Stimulated activated CD8-positive, alpha-beta memory T cell treated with anti-CD3 and anti-CD28 coated beads, Interleukin-12 subunit alpha, Interleukin-12 subunit beta, amount 100 ng/mL, for 4 hours (primary cell): ENCODE measurements at places on chromosomes 13 and 19.

GRCh38 chr13:66077132-66077689 is 1152.9 kb downstream of the PCDH9 start:
- DNase-seq, result no peak

DNA sequence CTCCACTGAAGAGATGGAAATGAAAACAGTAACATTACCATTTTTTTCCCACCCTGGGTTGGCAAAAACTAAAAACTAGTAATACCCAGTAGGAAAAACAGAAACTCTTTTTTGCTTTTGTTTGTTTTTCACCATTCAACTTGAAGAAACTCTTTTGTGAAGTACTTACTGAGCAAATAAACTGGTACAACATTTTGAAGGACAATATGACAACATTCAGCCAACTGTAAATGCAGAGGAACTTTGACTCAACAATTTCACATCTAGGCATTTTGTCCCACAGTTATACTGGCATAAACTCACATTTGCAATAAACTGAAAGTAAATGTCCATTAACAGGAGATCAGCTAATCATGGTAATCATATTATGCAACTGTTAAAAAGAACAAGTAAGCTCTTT is 152.5 kb downstream of the RNF17 start:
- DNase-seq, result no peak

GRCh38 chr13:95275322-95276036 is 25.8 kb downstream of the ABCC4 start:
- no peak for DNase-seq

DNA sequence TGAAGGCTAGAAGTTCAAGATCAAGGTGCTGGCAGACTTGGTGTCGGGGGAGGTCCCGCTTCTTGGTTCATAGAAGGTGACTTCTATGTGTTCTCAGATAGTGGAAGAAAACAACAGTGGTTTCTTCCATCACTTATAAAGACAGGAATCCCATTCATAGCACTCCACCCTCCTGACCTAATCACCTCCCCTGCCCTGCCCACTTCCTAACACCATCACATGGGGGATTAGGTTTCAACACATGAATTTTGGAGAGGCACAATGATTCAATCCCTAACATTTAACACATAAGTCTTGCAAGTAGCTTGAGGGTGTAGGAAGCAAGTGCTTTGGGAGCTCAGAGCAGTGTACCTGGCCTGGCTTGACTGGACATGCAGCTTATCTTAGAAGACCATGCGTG is 142.8 kb upstream of the TSHZ3 start:
- DNase-seq, result no peak

DNA sequence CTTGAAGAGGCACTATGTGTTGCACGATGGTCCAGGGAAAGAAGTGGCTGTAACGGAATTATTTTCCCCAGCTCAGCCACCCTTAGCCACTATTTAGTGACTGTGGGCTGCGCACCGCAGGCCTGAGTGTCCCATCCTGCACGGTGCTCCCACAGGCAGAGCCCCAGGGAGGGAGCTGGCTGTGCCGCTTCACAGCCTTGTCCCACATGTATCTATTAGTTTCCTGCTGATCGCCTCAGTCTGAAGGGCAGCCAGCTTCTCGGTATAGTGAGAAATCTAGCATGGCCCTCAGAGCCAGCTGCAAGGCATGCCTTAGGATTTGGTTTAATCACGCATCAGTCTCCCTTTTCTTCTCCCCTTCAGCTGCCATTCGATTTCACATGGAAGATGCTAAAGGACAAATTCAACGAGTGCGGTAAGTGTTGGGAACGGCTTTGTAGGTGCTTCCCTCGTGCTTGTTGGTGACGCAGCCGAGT is 15.7 kb downstream of the PRAM1 start:
- DNase-seq, result no peak

DNA sequence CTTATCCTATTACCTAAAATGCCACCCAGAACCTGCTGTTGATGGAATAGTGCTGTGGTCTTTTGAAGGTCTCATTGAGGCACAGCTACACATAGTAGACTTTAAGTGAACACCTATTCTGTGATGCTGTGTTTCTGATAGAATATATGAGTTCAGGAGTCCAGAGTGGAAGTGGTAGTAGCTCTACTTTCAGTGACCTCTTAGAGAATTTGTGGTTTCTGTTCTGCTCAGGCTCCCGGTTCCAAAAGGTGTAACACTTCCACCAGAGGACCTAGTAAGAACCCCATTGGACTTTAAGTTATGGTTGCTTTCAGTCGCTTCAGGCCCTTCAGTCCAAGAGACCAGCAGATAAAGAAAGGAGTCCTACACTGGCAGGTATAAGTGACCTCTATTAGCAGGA is 11.4 kb upstream of the MYCBP2 start:
- no peak for DNase-seq

GRCh38 chr13:105016266-105016665 is 1519.2 kb downstream of the EFNB2 start:
- DNase-seq, result no peak

DNA sequence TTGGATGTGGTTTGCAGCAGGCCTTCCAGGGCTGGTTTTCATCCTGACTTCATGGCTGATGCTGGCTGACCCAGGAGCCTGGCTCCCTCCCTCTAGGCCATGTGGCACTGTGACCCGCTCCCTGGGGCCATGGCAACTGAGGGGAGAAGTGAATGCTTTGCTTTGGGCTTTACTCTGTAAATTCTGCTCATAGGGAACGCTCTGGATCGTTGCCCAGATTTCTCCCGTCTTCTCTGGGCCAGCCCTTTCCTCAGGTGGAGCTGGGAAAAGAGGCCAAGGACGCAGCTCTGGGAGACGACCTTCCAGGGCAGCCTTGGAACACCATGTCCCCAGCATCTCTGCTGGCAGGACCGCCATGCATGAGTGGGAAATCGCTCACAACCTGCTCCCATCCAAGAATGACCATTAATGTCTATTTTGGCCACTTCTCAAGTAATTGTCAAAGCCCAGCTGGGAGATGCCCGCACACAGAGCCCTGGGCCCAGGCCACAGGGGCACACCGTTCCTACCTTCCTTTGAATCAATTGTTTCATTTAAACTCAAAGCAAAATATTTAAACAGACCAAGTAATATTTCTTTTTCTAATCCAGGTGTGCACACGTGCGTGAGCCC is 321.8 kb downstream of the TEX29 start:
- DNase-seq, result no peak

DNA sequence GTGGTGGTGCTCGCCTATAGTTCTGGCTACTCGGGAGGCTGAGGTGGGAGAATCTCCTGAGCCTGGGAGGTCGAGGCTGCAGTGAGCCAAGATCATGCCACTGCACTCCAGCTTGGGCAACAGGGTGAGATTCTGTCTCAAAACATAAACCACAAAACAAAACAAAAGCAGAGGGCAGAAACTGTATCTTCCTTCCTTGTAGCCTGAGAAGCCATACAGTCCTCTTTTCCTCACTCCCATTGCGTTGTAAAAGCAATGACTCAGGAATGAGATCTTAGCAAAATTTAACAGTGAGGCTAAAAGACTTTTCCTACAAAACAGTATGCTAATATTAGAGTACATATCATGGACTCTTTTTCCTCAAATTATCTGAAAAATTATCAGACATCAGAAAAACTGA is 130.9 kb downstream of the SHISA2 start:
- DNase-seq, result no peak

- peak; percentile 11 for DNase-seq
Observed at GRCh38 chr19:19064811-19065745, 1.3 kb downstream of the SLC25A42 start.

DNA sequence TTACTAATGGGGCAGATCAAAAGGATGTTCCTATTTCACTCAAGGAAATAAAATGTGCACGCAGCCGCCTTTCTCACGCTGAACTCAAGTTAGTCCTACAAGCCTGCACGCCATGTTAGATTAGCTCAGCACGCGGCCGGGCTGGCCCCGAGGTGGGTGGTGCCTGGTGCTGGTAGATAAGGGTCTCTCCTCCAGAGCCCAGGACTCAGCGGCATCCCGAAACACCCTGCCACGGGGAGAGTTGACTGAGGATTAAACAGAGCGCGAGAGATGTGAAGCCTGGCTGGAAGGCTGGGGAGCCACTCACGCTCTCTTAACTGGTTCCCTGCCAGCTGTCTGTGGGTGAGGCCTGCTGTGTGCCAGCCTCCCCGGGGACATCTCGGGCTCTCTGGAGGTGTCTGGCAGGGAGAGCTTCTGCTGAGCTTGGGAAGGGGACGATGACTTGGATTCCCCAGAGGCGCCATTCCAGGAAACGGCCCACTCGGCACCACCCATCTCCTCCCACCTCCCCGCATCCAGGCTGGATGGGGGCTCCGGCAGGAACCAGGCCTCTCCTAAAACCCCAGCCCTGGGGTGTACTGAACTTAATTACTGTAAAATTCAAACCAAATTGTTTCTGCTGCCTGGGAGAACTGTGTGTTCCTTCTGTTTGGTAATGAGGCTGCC is 122.2 kb downstream of the KDM4B start:
- no peak for DNase-seq

DNA sequence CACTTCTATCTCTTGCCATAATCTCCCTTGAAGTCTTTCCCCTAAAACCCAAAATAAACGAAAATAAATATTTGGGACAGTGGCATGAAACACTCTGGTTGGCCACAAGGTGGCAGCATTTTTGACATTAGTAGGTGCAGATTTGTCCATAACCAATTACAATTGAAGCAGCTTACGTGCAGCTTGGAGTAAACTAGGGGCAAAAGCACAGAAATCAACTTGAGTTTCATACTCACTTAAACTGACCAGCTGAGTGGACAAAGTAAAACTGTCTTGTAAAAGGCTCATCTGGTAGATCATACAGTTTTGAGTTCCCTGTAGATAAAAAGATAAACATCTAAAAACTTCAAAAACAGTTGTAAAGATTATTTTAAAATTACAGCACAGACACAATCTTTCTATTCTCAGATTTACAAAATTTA is 18.8 kb downstream of the PDCD5 start:
- no peak for DNase-seq

DNA sequence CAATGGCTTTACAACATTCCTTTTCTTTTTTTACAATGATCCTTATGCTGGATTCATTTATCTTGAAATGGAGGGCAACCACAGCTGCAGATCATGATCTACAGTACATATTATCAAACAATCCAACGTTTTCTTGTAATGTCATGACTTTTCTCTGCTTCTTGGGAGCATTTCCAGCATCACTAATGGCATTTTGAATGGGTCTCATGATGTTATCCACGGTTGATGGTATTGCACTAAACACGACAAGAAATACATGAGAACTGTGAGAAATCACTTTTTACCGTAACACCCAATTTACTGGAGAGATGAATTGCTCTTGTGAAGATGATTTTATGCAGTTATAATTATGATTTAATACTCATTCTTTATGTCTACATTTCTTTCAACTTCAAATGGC is 16.2 kb upstream of the ACOD1 start:
- DNase-seq, result no peak

GRCh38 chr19:34082289-34083077 is 89.8 kb upstream of the LSM14A start:
- no peak for DNase-seq

DNA sequence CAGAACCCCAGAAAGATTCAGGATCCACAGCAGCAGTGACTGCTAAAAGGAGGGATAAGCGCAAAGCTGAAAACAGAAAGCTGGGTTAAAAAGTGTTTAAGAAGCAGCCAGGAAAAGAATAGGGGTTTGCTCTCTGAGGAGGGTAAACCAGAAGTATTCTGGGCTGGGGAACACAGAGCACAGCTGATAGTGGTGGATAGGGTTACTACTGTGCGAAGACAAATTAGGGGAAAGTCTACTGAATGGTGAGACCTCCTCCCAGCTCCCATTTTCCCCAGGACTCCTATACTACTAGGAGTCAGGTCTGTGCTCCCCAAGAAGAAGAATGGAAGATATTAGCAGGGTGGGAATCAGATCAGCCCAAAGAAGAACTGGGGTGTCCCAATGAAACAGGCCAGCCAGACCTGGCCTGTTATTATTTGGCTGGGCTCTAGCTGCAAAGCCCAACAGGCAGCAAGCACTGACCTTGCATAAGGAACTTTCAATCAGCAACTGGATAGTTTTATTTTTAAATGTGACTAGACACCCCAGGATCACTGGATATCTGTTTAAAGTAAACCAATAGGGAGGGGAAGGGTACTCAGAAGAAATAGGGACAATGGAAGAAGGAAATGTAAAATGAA is 43.5 kb upstream of the SERTM1 start:
- DNase-seq, result no peak

- DNase-seq, result no peak
Observed at GRCh38 chr13:28171266-28171665, 32.9 kb downstream of the PAN3 start.

DNA sequence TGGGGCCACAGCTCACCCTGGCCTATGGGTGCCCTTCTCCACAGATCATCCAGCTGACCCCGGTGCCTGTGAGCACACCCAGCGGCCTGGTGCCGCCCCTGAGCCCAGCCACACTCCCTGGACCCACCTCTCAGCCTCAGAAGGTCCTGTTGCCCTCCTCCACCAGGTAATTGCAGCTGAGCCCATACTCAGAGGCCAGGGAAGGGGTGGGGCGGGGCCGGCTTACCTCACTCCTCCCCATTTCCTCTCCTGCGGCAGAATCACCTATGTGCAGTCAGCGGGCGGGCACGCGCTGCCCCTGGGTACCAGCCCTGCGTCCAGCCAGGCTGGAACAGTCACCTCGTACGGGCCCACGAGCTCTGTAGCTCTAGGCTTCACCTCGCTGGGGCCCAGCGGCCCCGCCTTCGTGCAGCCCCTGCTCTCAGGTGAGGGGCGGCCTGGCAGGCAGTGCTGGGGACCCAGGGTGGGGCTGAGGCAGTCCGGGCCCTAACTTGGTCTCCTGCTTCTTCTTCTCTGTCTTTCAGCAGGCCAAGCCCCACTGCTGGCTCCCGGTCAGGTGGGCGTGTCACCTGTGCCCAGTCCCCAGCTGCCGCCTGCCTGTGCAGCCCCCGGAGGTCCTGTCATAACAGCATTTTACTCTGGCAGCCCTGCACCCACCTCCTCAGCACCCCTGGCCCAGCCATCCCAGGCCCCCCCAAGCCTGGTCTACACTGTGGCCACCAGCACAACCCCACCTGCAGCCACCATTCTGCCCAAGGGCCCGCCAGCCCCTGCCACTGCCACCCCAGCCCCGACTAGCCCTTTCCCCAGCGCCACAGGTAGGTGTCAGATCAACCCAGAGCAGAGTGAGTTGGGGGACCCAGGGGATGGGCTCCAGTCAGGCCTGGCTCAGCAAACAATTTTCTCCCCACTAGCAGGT is 9.6 kb upstream of the PRR19 start:
- DNase-seq, result no peak

DNA sequence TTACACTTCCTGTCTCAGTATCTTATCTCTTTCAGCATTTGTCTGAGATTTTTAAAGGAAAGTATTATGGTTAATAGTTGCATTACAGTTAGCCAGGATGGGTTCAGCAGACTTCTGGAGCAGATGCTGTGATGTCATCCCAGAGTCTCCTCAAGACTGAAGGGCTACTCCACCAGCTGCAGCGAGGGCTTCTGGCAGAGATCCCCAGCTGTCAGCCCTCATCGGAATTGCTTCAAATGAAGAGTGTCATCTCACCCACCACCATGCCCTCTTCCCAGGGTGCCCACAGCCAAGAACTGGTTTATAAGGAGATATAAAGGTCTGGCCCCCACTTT is 84.4 kb downstream of the FAM216B start:
- DNase-seq, result no peak

GRCh38 chr19:21045028-21045427 is 24.6 kb downstream of the ZNF430 start:
- no peak for DNase-seq
